Right kidney (tissue), 9 donors: ENCODE measurements at places on chromosomes 7 and 10.

DNA sequence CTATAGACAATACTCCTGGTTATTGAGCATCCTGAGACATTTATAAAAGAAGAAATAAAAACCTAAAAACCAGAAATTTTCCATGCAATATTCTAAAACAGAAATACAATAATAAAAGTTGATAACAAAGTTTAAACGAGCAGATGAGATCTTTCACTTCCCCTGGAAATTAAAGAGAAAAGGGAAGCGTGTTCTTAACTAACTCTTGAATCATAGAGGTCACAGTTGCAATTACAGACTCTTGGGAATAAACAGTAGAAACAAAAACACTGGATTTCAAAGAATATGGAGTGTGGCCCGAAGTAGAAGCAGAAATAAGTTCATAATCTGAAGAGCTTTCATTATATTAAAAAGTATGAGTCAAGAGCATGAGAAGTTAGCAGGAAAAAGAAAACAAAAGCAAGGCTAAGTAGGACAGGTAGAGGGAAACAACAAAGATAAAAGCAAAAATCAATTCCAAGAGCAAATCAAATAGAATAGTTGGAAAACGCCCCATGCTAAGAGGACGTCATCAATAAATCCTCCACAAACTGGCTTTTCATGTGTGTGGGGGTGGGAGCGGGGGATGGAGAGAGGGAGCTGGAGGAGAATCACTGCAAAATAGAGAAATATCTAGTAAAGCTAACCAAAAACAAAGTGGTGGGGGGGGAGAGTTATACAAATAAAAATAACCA, 55.2 kb upstream of the C10orf71 start:
- no peak for DNase-seq

DNA sequence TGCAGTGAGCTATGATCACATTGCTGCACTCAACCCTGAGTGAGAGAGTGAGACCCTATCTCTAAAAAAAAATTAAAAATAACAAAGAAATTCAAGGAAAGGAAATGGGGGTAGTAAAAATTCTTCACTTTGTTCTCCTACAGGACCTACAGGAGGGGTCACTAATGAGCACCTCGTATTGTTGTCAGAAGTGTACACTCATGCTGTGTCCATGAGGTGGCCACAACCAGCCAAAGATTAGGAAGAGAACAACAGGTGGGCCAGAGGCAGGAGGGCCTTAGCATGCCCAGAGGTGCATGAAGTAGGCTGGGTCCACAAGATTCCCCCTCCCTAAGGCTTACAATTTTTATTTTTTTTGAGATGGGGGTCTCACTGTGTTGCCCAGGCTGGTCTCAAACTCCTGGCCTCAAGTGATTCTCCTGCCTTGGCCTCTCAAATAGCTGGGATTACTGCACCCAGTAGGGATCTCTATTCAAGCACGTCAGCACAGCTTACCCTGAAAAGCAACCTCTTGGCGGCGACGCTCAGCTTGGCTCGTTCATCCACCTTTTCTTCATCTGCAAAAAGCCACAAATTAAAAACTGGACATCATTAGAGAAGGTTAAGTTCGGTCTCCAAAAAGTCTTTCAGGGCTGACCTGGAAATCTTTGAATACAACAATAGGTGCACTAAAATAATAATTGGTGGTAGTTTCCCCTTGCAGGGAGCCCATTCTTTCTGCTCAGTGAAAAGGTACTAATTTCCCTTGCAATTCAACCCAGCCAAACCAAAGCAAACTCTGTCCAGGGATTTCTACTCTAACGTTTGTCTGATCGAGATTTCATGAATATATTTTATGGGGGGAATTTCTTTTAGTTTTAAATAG, 104.4 kb downstream of the SVIL start:
- no peak for DNase-seq

DNA sequence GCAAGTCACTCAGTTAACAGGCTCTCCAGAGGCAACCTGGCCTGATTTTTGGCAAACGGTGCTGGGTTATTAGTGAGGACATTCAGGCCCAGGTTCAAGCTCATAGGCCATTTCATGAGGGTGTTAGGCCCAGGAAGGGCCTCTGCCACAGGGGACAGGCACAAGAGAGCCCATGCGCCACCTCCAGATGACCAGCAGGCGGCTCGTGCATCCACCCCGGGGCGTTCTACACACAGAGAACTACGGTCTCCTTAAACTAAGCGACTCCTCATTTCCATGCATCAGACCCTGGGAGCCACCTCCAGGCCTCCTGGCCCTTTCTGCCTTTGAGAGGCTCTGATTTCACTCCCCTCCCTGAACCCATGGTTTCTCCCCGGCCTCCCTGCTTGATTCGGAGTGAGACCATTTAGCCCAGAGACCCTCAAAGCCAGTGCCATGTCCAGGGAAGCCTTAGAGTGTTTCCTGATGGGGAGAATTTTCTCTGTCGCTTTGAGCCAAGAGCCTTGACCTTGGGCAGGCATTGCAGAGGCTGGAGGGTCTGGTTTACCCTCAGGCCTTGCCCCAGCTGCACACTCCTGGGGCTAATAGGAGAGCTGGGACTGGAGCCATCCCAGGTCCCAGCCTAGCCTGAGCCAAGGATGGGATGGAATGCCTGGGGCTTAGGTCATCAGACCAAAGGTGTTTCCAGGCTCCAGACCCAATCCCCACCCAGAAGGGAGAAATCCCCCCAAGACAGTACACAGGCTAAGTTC, 188.0 kb downstream of the GRID1 start:
- DNase-seq, result no peak

GRCh38 chr10:13352519-13352918, 4.4 kb upstream of the SEPHS1 start:
- no peak for DNase-seq

DNA sequence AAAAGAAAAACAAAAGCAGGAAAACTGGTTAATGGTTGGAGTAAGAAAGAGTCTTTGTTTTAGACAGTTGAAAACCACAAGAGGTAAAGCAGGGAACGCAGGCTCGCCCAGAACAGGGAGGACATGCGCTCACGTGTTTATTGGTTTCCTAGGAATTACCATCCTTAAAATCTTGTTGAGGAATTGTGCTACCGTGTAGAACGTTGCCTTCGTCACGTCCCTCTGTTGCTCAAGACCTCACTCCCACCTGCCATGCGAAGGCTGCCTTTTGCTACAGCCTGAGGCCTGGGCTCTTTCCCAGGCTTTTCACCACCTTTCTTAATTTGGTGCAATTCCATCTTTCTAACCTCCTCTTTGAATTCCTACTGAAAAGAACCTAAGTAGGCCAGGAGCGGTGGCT, 61.6 kb upstream of the CAMK1D start:
- no peak for DNase-seq

DNA sequence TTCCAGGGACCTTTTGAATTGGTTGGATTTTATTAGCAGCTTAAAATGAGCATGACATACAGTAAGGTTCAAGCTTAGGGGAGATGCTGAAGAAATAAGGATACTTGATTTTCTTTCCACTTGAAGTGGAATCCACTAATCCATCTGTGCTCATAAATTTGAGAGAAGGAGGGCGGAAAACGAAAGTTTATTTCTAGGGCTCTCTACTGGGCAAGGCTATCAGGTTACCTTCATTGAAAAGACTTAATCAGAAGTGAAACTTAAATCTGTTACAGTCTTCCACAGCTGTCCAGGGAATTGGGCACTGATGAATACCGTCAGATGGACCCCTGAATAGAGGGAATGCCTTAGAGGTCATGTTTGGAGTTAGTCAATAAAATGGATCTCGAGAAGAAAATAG, 21.8 kb downstream of the AUTS2 start:
- DNase-seq, result no peak

DNA sequence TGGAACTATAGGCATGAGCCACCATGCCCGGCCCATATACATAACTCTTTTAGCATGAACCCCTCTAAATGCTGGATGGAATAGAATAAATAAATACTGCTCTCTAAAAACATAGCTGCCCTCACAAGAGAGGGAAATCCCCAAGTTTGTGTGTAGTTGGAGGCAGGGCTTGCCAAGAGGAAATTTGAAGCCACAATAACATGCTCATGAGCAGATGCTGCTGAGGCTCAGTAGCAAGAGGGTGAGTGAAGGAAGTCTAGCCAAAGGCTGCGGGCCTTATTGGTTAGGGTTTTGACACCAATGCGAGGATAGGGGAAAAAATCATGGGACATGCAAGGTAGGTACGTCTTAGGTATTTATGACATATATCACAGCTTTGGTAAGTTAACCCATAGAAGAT, 17.3 kb downstream of the TPK1 start:
- no peak for DNase-seq

GRCh38 chr7:753190-753589, 26.1 kb upstream of the PRKAR1B start:
- no peak for DNase-seq

- no peak for DNase-seq
Observed at GRCh38 chr7:38306914-38307313, 33.5 kb upstream of the TARP start.

- DNase-seq, result no peak
Observed at GRCh38 chr10:113788604-113789083, 37.2 kb downstream of the PLEKHS1 start.

- no peak for DNase-seq
Observed at GRCh38 chr7:65953890-65954450, 28.0 kb downstream of the GUSB start.

DNA sequence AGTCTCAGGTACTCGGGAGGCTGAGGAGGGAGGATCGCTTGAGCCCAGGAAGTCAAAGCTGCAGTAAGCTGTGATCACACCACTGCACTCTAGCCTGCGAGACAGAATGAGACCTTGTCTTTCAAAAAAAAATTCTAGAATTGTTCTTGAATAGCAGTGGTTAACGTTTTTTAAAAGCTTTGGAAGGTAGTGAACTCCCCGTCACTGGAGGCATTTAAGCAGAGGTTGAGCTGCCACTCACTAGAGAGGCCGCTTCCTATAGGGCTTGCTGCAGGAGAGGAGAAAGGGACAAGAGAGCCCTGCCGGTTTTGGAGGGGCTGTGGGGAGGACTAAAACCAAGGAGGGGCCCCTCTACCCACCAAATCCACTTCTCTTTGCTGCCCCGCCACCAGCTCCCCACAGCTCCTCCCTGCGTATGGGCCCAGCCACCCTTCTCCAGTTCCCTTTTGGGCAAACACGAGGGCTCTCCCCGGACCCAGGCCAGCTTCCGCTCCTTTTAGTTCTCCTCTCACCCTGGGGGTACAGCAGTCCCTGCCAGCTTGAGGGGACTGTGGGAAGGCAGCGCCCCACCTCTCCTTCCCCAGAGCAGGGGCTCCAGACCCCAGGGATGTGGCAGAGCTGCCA, 86.9 kb upstream of the GTF2I start:
- DNase-seq, result no peak

DNA sequence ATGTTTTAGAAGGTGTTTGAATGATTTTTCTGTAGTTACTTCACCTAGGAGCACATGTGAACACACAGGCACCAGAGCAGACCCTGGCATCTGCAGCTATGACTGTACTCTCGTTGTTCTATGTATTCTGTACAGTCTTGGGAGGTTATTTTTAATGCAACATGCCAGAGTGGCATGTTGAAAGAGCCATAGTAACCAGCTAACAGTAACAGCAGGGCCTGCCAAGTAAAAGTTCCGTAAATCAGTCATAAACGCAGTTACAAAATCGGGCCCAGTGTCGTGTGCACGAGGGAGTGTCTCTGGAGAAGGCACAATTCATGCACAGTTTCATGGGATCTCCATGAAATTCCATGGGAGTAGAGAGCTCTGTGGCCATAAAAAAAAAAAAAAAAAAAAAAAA, 108.3 kb upstream of the CDK6 start:
- no peak for DNase-seq

GRCh38 chr7:18590744-18591340, 95.3 kb downstream of the HDAC9 start:
- no peak for DNase-seq

DNA sequence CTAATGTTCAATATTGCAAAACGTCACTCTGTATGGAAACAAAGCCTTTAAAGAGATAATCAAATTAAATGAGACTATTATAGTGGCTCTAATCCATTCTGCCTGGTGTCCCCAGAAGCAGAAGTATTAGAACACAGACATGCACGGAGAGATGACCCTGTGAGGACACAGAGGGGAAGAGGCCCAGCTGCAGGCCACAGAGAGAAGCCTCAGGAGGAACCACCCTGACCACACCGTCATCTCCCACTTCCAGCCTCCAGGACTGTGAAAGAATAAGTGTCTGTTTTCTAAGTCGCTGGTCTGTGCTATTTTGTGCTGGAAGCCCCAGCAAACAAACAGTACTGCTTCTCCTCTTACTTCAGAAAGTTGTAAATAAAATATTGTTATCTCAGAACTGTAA, 283.5 kb upstream of the ADARB2 start:
- no peak for DNase-seq

DNA sequence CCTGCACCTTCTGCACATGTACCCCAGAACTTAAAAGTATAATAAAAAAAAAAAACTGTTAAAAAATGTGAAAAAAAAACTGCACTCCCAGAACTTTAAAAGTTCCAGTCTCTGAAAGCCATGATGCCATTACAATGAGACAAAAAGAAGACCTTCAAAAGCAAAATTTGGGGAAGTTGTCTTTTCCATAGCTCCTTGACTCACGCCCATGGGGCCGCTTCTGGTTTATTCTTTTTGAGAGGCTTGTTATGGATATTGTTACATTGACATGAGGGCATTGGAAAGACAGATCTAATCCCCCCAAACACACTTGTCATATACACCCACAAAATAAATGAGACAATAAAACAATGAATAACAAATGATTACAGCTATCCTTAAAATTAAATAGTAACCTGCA, 798 bp downstream of the BLNK start:
- no peak for DNase-seq

GRCh38 chr7:50275430-50275829, 29.1 kb upstream of the IKZF1 start:
- DNase-seq, result no peak

DNA sequence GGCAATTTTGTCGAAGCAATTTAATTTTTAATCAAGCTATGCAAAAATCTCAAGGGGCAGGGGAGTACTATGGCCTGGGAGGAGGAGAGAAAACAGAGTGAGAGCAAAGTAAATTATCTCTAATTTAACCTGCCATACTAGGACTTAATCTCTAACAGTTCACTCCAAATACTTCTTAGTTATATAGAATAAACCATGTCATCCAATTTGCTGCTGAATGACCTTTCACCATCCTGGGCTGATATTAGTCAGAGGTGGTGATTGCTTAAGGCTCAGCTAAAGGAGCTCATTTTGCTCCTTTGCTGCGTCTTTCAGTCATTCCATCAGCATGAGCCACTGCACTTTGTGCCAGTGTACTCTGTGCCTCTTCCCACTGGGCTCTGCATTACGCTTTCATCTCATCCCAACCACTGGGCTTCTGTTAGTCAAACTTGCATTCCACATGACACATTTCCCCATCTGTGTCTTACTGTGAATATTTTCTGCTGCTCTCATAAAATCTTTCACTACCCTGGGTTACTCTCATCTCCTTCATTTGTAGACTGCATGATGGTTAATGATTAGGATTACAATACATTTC, 84.3 kb downstream of the CD36 start:
- DNase-seq, result no peak

GRCh38 chr10:43846187-43846680, 197.6 kb upstream of the ZNF32 start:
- DNase-seq, result peak; percentile 21

DNA sequence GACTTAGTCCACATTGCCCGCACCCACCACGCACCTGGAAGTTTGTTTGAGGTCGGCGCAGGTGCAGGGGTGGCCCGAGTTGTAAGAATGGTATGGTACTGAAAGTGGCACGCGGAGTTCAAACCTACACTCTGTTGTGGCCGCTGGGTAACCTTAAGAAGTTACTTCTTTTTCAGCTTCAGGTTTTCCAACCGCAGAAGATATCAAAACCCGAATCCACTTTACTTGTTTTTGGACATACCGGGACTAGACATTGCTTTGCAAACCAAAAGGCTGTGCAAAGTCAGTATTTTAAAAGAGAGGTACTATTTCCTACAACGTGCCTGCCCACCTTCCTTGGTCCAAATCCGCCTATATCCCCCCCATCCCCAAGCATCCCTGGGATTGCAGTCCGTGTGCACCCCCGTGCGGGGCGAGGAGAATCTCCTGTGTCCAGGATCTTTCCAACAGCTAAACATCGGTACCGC, 1.0 kb downstream of the IGFBP3 start:
- DNase-seq, result no peak
